CD4-positive, alpha-beta T cell treated with Interleukin-1 beta for 1 hour (primary cell): ENCODE measurements at places on chromosomes 16 and 17.

DNA sequence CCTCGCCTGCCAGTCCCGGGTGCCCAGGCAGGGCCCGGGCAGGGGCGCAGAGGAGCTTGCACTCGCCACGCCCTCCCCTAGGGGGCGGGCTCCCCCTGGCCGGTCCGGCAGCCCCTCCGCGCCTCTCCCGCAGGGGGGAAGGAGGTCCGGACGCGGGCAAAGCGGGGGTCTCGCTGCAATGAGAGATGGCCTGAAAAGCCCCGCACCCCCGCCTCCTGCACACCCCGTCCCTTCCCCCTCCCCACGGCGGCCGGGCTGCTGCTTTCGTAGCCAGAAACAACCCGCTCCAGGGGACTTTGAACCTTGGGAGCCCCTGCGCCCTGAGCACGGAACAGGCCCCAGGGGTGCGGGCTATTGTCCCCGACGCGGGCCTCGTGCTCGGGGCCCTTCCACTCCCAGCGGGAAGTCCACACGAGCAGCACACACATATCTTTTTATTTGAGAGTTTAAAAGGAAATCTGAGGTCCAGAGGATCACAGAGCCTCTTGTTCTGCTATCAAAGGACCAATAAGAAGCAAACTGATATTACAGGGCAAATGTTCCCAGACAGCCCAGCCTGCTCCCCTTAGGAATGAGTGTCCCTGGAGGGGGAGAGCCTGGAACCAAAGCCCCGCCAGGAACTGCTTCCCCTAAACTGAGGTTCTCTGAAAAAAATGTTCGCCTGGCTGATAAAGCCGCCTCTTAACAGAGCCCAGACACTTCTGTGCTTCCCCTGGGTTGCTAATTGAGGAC lies 5.8 kb upstream of the CBX4 start:
- peak; percentile 51 for DNase-seq

DNA sequence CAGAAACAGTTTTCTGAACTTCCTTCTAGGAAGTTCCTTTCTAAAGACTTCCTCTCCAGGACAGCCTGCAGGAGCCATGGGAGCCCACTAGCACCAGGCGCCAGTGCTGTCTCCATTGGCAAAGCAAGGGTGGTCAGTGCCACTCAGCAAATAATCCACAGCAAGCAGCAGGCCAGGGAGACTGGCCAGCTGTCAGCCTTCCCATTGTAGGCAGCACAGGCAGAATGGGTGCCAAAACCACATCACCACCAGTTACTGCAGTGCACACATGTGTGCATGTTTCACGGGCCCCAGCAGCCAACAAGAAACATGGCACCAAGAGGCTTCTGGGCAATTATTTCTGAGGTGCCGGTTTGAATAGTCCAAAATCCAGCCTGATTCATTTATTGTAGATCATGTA lies 26.7 kb downstream of the DNASE1 start:
- no peak for DNase-seq

DNA sequence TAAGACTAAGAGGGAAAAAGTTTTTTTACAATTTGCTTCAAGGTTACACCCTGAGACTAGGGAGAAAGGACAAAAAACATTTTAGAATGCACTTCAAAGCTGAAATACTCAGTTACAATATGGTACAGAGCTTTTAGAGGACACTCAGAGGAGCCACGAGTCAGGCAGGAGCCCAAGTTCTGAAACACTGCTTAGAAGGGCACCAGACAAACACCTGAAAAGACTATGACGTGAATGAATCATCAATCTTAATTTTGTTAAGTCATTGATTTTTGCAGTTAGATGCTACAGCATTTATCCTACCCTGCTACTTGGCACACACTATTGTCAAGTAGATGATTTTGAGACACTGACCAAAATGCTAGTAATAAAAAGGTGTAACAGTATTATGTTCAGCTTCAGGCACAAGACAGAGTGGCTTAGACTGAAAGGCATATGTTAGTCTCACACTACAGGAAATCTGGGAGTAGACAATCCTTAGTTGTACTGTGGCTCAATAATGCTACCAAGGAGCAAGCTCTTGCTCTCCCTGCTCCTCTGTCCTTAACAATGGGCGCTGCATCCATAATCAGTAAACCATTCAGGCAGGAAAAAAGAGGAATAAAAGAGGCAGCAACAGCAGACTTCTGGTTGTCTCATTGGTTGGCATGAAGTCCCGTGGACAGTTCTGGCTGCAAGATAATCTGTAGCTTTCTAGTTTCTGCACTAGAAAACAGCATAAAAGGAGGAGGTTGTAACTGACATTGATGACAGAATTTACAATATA lies 151.8 kb downstream of the ABCA8 start:
- no peak for DNase-seq

DNA sequence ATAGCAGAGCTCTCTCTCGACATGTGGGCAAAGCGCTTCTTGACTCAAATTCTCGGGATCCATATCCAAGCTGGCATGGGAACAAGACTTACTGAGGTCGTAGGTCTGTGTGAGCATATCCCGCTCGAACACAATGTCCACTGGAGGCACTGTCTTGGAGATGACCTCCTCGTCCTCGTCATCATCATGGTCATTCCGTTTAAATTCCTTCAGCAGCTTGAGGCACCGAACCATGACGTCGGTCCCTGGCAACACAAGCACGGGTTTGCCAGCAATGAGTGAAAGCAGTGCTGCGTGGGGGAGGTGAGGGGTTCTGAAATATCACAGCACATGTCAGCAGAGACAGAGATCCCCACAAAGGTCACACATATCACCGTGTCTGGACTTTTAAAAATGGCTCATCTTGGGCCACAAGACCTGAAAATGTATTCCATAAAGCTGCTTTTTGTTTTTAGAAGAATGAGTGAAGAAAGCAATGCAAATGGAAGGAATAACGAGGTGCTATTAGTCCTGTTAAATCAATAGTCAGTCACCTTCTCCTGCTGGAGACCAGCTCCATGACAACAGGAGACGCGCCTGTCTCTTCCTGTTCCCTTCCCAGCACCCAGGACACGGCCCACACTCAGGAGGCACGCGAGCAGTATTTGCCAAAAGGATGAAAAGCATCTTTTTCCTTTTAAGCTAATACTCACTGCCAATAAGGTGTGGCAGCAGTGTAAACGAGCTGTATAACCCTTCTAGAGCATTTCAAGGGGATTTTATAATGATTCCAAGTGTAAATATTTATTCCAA lies 37.9 kb downstream of the GTF3C1 start:
- DNase-seq: no peak

DNA sequence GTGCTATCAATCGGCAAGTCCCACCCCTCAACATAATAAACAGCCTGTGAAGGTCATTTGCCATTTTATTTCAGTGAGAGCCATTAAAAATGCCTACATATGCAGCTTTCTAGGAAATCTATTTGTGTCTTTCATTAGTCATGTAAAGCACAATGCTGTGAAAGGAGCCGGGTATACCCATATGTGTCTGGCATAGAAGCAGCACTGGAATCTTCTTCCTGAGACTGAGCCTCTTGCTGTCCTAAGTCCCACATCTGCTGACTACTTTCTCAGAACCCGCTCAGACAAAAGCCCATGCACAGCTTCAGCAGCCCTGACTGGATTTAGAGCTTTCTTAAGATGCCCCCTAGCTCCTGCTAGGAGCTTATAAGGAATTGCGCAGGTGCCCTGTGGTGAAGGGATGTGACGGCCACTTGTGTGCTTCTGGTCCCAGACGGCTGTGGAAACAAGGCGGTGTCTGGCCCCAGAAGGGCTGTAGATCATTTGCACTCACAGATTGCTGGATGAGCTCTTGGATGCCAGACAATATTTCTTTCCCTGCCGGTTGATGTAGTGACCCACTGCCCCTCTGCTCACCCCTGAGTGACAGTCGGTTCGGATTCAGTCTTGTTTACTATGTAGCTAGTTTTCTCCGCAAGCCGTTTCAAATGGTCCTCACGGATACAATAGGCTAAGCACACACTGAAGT lies 172.2 kb downstream of the ANKFN1 start:
- no peak for DNase-seq

DNA sequence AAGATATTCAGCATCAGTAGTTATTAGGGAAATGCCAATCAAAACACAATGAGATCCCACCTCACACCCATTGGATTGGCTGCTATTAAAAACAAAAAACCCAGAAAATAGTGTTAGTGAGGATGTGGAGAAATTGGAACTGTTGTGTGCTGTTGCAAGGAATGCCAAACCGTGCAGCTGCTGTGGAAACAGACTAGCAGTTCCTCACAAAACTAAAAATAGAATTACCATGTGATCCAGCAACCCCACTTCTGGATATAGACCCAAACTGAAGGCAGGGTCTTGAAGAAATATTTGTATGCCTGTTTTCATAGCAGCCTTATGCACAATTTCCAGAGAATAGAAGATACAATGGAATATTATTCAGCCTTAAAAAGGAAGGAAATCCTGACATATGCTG lies 46.0 kb downstream of the FOXK2 start:
- no peak for DNase-seq

- DNase-seq: no peak
Measured at GRCh38 chr16:7086822-7087616, 245.6 kb upstream of the RBFOX1 start.

DNA sequence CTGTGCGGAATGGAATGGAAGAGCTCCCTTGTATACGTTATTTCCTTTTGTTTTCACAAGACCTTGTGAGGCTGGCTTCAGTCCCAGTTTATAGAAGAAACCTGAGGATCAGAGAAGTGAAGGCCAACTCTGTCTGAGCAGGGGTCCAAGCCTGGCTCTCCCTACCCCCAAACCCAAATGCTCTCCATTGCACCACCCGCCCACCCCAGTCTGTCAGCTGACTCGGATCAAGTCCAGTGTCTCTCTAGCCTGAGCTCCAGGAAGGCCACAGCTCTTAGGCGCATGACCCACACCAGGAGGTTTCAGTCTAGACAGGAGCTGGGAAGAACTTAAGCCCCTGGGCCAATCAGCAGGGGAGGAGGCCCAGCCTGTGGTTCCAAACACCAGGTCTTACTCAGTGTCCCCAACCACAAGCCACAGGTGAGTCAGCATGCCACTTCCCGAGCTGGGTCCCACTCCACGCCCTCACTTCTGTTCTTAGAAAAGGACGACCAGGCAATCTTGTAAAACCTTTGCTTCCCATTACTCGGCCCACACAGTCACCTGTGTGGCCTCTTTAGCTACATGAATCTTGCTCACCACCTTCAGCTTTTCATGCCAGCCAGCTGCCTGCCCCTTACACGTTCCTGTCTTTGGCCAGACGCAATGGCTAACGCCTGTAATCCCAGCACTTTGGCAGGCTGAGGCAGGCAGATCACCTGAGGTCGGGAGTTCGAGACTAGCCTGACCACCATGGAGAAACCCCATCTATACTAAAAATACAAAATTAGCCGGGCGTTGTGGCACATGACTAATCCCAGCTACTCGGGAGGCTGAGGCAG lies 27.8 kb downstream of the TK2 start:
- DNase-seq: peak; percentile 78

GRCh38 chr16:83737729-83738354 lies 69.9 kb upstream of the HSBP1 start:
- no peak for DNase-seq

GRCh38 chr16:53812914-53813313 lies 109.0 kb downstream of the FTO start:
- no peak for DNase-seq

GRCh38 chr17:44210342-44211192 lies 8.9 kb downstream of the UBTF start:
- peak; percentile 93 for DNase-seq

DNA sequence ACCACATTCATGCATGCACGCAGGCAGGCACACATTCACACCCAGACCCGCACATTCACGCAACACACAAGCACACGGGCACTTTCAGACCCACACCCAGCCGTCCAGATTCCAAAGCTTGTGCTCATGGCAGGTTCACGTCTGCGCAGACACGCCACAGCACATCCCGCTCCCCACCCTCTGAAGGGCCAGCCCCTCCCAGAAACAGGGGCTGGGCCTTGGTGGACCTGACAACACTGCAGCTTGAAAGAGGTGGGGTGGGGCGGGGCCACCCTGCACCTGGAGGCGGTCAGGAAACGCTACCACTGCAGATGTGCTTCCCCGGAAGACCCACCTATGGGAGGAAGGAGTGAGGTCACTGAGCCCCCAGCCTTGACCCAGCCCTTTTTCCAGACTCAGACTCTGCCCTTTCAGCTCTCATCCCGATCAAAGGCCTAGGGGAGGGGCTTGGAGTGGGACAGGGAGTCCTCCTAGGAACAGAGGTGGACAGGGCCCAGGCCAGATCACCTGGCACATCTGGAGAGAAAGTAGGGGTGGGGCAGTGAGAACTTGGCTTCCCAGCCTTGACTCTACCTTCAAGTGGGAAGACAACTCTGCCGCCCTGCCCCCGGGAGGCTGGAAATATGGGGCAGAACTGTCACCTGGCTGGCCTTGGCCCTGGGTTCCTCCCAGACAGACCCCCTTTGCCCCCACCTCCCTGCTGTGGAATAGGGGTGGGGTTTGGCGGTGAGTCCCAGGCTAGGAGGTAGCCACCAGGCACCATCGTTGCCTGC lies 11.0 kb downstream of the P3H4 start:
- DNase-seq: peak; percentile 12

DNA sequence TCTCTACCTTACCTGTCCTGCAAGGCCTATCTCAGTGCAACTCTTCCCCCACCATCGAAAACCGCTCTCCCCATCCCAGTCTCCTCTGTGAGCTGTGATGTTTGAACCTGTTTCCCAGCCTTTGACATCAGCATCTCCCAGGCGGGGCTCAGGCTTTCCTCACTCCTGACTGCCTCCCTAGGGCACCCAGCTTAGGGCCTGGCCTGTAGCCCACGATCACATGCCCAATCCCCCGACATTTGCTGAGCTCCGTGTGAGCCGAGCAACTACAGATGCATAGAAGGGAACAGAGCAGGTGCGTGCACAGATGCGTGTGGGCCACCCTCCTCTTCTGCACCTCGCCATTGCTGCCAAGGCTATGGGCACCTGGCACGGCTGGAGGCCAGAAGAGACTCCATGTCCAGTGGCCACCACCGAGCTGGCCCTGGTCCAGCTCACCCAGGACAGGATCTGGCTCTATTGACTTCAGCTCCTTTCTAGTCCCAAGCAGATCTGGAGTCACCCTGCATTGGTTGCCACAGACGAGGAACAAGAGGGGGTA lies 35.5 kb upstream of the CMIP start:
- DNase-seq: no peak

- no peak for DNase-seq
Measured at GRCh38 chr16:87264634-87265033, 52.6 kb downstream of the C16orf95 start.

DNA sequence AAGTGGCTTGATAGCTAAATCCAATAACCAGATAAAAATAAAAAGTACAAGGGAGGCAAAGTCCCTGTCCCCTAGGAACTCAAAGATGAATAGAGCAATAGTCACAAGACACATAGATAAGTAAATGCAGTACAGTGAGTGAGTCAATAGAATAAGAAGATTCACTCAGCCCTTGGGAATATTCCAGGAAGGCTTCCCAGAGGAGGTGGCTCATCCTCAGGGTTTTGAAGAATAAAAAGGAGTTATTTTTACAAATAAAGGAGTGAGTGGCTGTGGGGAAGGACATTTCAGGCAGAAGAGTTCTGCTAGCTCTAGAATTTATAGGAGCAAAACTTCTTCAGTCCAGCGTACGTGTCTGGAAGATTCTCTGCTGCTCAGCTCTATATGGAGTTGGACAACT lies 177.4 kb upstream of the SDK2 start:
- no peak for DNase-seq

GRCh38 chr17:2647957-2648356 lies 54.5 kb downstream of the PAFAH1B1 start:
- DNase-seq: no peak

- DNase-seq: no peak
Measured at GRCh38 chr16:70608521-70608920, 37.8 kb upstream of the IL34 start.
